ENCODE measurements at places on chromosomes 12 and 14.

GRCh38 chr14:72826039-72826438 is 67.9 kb downstream of the DPF3 start:
- no peak for DNase-seq

GRCh38 chr12:6180268-6181051 is 19.7 kb upstream of the CD9 start:
- DNase-seq, result no peak

- no peak for DNase-seq
Measured at GRCh38 chr14:70987041-70987440, 79.8 kb downstream of the PCNX1 start.

- DNase-seq, result no peak
Measured at GRCh38 chr12:101490286-101490920, 15.3 kb downstream of the SPIC start.

DNA sequence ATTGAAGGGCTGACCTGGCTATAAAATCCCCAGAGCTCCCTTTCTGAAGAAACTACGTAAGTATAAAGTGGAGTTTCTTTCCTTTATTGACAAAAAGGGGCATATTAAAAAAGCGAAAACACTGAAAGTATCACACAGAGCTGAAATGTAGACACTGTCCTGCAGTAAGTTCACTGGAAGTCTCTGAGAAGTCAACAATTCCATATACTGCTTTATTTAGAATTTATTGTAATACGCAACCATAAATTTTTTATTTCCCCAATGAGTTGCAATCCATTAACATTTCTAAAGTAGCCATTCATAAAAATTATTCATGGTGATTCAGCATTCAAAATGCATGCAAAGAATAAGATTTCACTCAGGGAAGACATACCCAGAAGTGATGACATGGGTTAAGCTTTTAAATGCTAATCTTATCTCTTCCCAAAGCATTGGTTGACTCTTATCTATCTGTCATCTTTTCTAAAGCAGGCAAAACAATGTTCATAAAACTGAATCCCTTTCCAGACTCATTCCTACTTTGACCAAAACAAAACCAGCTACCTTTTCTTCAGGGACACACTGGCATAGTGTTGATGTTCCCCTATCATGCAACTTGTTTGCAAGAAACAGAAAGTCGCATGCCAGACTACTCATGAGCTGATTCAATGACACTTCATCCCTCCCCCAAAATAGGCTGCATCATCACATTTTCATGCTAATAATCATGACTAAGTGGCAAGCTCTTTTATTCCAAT is 17.3 kb downstream of the KITLG start:
- no peak for DNase-seq

DNA sequence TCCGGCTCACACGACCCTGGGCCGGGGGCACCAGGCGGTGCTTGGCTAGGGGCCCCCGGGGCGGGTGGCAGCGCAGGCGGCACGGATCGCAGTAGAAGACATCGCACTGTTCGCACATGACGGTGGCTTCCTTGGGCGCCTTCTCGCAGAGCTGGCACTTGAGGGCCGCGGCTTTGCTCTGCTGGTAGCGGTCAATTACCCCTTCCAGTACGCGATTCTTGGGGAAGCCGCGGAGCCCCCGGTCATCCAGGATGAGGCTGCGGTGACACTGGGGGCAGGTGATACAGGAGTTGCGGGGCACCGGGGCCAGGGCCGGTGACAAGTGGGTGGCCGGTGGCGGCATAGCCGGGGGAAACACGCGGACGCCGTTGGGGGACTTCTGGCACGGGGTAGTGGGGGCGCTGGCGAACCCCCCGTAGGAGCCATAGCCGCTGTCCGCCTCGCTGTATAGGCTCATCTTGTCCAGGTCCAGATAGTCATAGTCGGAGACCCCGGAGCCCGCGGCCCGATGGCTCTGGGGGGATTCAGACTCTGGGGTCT is 553 bp downstream of the TRIM9 start:
- DNase-seq, result no peak

- DNase-seq, result no peak
Measured at GRCh38 chr12:85708775-85709174, 127.4 kb downstream of the RASSF9 start.

DNA sequence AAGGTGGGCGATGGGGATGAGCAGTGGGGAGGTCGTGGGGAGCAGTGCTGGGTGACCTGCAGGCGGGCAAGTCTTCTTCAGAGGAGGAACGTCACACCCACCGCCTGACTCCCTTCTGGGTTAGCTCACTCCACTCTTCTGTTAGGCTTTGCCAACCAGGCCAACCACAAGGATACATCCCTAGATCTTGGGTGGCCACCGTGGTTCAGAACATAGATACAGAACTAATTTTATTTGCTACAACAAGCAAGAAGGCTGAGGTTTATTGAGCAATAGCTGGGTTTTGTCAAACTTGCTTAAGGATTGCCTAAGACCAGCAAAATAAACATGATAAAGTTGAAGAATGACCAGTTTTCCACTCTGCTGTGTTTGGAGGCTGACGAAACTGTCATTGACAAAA is 109.4 kb downstream of the DACT1 start:
- no peak for DNase-seq

GRCh38 chr14:84361476-84361875 is 1168.5 kb upstream of the FLRT2 start:
- DNase-seq, result no peak

- DNase-seq, result no peak
Measured at GRCh38 chr12:6822426-6823135, 960 bp downstream of the GPR162 start.

- no peak for DNase-seq
Measured at GRCh38 chr12:51482929-51483697, 58.5 kb downstream of the SLC4A8 start.

GRCh38 chr14:68520637-68521556 is 272.0 kb downstream of the ZFP36L1 start:
- no peak for DNase-seq

- DNase-seq, result no peak
Measured at GRCh38 chr12:6276956-6277620, 33.4 kb upstream of the PLEKHG6 start.

DNA sequence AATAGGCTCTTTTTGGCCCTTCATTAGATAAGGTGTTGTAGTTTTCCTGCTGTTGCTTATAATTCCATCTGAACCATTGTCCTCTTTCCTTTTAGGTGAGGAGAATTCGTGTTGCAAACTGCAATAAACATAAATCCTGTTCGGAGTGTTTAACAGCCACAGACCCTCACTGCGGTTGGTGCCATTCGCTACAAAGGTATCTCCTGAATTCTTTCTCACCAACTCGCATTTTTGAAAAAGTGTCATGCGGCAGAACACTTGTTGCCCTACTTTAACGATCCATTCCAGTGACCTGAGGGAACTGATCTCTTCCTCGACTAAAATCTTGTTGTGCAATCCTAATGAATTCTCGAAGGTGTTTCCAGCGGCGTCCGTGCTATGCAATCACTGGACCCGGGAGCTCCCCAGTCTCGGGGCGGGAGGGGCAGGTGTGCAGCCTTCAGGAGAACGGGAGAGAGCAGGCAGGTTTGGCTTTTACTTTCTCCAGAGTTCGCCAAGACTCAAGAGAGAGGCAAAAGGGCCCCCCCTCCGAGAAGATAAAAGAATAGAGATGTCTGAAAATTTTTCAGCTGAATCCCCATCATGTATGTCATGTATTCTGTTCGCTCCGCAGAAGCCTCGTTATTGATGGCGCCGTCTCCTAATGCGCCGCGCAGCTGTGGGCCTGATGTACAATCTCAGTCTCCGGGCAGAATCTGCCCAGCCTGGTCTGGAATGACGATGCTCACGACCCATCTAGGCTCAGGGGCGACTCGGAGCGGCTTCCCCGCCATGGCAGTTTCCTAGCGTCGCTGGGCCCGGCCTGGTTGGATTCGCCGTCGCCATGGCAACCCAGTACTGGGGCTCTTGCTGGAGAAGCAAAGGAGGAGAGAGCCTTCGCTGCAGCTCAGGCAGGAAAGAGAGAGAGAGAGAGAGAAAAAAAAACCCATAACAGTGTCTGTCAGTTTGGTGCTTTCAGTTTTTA is 38.2 kb downstream of the PLXNC1 start:
- no peak for DNase-seq

DNA sequence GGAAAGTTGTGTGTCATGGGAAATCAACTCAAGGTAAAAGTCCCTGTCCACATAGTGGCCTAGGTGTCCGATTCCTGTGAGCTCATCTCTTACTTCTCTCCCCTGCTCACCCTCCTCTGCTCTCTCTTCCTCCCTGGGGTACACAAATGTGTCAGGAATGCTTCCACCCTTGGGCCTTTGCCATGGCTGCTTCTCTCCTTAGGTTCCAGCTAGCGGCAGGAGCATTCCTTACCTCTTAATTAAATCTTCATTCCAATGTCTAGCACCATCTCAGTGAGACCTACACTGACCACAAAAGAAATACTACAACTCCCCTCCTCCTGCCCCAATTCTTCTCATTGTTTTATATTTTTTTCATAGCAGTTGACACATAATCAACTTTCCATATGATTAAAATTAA is 298.6 kb downstream of the PDZRN4 start:
- DNase-seq, result no peak

- DNase-seq, result no peak
Measured at GRCh38 chr14:21965042-21965441, 291.4 kb upstream of the OR4E1 start.

- no peak for DNase-seq
Measured at GRCh38 chr14:60061371-60061770, 30.4 kb upstream of the PCNX4 start.

GRCh38 chr12:4278329-4279197 is 5.0 kb downstream of the CCND2 start:
- no peak for DNase-seq

- no peak for DNase-seq
Measured at GRCh38 chr12:43285159-43285598, 266.8 kb downstream of the ADAMTS20 start.

DNA sequence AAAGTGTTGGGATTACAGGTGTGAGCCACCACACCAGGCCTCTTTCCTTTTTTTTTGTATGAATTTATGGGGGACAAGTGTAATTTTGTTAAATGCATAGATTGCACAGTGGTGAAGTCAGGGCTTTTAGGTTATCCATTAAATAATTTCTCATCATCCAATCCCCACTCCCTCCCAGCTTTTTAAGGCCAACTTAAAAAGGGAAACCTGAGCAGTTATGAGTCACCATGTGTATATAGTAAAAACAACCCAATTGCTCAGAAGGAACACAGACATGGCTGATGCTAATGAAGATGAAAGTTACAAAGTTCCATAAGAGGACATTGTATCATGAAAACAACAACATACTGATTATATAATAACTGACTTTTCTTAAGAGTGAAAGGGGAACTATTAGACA is 25.6 kb upstream of the ARID2 start:
- DNase-seq, result no peak

- no peak for DNase-seq
Measured at GRCh38 chr12:2589381-2589780, 205.4 kb upstream of the FKBP4 start.
